ENCODE measurements at places on chromosomes 2 and 18.

- DNase-seq = no peak
Observed at GRCh38 chr2:131044075-131044756, 49.0 kb downstream of the FAM168B start.

- no peak for DNase-seq
Observed at GRCh38 chr2:100064592-100065428, 77.6 kb downstream of the AFF3 start.

GRCh38 chr18:77896586-77897252 lies 647.1 kb downstream of the GALR1 start:
- no peak for DNase-seq

DNA sequence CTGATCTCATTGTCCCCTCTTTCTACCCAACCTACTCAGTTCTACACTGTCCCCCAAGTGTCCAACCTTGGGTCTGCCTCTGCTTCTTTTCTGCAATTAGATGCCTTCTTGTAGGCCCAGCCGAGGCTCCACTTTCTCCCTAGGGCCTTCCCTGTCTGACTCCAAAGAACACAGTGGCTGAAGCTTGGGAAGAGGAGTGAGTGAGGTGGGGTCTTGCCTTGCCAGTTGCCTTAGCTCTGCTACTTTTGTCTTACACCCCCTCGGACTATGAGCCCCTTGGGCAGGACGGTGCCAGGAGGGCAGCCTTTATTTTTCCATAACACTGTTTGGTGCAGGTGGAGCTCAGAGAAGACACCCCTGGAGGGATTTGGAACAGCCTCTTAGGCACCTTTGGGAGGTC lies 345.1 kb downstream of the CYP26B1 start:
- no peak for DNase-seq

DNA sequence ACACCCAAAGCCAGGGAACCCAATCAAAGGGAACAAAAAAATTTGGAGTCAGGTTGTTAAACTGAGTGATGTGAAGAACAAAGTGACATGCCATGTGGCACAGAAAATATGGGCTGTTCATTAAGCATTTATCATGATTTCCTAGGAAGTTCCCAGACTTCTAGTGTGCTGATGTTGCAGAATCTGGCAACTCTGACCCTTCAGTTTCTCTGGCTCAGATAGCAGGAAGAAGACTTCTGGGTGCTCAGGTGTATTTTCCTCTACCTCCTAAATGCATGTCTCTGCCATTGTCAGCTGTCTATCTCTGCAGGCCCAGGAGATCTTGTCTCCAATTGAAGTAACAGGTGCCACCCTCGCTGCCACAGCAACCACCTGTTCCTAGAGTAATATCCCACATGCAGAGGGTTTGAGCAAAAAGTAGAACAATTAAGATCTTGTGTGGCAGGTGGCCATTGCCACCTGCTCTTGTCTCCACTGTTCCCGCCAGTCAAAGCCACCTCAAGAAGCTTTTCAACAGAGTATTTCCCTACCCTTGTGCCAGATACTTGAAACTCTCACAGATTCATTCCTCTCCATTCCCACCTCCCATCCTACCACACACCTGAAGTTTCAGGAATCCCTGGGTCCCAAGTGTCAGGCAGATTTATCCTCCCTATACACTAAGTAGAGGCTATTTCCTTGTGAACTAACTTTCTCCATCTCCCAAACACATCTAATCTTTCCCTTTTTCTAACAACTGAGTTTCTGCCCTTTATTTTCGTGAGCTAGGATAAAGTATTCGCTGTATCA lies 533.7 kb upstream of the CHAC2 start:
- no peak for DNase-seq

GRCh38 chr2:128549094-128549493 lies 230.4 kb upstream of the HS6ST1 start:
- no peak for DNase-seq

- DNase-seq = no peak
Observed at GRCh38 chr2:49569176-49569575, 414.9 kb upstream of the FSHR start.

- no peak for DNase-seq
Observed at GRCh38 chr2:189799531-189799930, 15.3 kb downstream of the PMS1 start.

- DNase-seq = no peak
Observed at GRCh38 chr2:191678437-191679100, 633 bp downstream of the NABP1 start.

DNA sequence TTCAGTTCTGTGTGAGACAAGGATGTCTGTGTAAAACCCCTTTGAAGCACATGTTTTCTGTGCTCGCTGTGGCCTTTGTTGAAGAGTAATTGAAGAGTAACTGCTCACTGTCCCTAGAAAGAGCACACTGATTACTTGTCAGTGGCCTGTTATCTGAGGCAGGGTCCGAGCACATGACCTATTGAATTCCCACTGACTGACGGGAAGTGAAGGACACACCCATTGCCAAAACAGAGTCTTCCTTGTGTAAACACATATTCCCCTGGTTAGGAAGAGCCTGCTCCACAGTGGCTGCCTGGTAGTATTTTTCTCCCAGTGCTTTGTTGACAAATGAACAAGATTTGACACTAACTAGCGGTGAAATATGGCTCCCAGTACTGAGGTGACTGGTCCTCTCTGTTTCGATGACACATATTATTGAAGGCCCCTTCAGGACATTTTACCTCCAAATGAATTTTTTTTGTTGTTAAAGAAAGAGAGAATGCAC lies 148.5 kb upstream of the GYPC start:
- no peak for DNase-seq

DNA sequence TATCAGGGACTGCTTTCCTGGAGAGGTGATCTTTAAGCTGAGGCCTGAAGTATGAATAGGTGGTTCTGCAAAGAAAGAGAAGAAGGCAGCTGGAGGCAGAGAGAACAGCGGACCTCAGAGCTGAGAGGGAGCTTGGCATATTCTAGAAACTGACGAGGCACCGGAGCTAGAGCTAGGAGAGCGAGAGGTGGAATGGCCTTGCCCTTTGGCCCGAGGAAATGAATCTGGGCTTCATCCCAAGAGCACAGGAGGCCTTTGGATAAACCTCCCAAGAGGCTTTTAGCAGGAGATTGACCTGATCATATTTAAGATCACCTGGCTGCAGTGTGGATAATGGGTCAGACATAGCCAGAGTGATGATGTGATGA lies 7.9 kb downstream of the DYSF start:
- no peak for DNase-seq

- no peak for DNase-seq
Observed at GRCh38 chr2:69639266-69639665, 4.3 kb downstream of the AAK1 start.

- DNase-seq = peak; percentile 36
Observed at GRCh38 chr18:79789901-79790890, 7.5 kb upstream of the KCNG2 start.

DNA sequence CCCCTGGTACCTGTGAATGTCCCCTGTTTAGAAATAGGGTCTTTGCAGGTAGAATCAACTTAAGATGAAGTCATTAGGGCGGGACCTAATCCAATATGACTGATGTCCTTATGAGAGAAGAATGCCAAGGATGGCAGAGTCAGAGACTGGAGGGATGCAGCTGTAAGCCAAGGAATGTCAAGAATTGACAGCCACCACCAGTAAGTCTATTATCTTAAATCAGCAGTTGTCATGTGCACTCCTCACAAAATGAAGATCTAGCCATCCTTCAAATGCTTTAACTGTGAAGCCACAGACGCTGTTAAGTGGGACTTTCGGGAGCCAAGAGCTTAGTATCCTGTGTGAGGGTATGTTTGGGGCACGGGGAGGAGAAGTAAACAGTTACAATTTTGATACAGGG lies 83.2 kb downstream of the ITGA4 start:
- DNase-seq = no peak

- no peak for DNase-seq
Observed at GRCh38 chr2:41990688-41991087, 57.1 kb upstream of the PKDCC start.

- DNase-seq = no peak
Observed at GRCh38 chr2:144682248-144682647, 162.3 kb upstream of the ZEB2 start.

- DNase-seq = no peak
Observed at GRCh38 chr2:99602476-99602875, 112.7 kb upstream of the REV1 start.

DNA sequence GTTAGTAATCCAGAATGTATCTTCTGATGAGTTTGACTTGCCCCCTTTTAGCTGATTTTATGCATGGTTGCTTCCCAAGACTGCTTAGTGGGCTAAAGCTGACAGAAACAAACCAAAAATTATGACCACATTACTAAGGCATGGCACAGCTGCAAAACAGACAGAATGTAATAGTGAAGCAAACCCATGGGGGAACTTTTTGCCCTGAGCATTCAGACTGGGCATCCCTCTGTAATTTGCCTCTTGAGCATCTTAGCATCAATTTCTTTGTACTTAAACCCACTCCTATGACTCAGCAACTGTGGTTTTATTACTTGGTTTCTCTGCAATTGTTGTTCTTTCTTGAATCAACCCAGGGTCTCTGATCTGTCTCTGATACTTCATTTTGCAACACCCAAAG lies 487.3 kb upstream of the DCC start:
- DNase-seq = no peak

GRCh38 chr2:198127627-198128026 lies 323.2 kb downstream of the PLCL1 start:
- peak; percentile 34 for DNase-seq
